ENCODE measurements at places on chromosomes 2 and 18. TPM values are rescaled to one million over a fixed set of nuclear protein-coding genes. Genes with fewer than 3 reads are reported as not detected.

DNA sequence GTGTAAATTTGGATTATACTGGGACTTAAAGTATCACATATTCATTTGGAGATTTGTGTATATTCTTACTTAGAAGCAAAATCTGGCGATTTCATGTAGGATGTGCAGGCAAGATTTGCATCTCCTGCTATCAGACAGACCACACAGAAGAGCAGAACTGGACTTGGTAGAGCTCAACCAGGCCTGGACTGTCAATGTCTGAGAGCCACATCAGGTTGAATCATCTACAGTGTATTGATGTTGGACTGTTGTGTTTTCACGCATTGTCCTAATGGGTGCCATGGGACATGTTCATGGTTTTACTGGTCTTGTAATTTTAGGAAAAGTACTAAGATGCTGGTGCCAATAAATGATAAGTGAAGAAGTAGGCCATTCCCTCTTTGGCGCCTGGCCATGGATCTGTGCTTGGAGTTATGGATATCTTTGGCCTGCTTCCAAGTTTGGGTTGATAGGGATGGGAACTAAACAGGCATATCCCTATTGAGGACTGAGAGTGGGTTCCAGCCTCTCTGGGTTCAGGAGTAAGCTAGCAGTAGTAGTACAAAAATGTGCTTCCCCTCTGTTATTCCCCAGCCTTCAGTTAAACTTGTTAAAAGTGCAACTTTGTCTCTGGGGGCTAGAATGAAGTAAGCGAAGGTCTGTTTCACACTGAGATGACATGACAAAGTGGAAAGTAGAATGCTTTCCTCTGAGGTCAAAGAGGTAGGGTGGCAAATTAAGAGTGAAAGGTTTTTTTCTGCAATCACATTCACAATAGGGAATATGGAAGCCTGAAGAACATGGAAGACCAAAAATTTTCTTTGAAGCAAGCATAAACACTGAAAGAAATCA is 49.2 kb upstream of the NEMP2 start:
- DNase-seq = no peak

- no peak for DNase-seq
Observed at GRCh38 chr2:8520791-8521344, 161.0 kb upstream of the ID2 start.

- no peak for DNase-seq
Observed at GRCh38 chr18:80070825-80071224, 36.6 kb downstream of the RBFA start.

C1QL2 gene
- polyA plus RNA-seq = 0.07 TPM

POTEJ gene
- 0.07 TPM for polyA plus RNA-seq

STAT4 gene
- polyA plus RNA-seq = 2.0 TPM

ARMC9 gene
- polyA plus RNA-seq = 7.6 TPM

All from pancreas (tissue), 10 donors.